ENCODE measurements at places on chromosomes 3 and 15.

- DNase-seq, result no peak
These were observed 6.8 kb downstream of the ARL6IP5 start for GRCh38 chr3:69091389-69092029.

DNA sequence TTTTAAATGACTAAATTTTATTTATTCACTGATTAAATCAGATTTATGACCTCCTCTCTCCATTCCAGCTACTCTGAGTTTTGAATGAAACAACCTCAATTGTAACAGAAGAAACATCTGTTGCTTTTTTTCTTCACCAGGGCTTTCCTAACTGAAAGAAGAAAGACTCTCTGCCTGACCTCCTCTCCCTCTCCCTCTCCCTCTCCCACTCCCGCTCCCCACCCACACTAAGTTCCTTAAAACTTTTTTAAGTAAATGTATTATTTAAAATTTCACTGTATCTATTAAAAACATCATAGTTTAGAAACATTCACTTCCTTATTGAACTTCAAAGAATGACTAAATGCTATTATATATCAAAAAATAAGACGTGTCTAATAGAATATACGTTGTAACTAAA, 122.0 kb downstream of the TFDP2 start:
- DNase-seq, result no peak

DNA sequence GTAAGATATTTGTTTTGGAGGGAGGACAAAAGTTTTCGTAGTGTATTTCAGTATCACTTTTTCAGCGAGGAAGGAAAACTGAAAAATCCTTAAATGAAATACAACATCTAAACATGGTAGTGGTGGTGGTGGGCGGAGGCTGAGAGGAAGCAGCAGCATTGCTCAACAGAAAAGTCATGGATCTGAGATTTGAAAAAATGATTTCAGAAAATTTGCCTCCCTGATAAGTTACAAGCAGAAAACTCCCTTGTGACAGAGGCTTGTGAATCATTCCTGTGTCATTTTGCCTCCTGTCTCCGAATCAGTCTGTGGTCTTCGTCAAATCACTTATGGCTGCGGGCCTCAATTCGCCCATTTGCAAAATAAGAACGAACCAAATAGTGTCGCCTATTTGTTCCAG, 965 bp upstream of the CRBN start:
- no peak for DNase-seq

GRCh38 chr15:76199106-76200082, 111.9 kb downstream of the ETFA start:
- no peak for DNase-seq

DNA sequence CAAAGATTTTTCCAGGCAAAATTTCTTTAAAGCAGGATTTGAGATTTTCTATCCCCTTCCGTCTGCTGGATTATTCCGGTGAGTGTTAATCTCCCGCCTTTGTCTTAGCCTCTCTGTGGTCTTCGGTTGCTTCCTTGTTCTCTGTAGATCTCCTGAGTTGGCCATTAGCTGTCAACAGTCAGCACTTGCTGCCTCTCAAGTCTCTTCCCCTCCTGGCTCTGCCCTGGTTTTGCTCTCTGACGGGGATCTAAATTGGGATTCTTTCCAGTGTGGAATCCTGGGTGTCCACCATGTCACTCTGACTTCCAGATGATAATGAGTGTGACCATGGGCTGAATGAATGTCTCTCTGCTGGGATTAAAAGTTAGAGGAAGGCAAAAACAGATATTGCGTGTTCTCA, 121.5 kb downstream of the IGF1R start:
- no peak for DNase-seq
